Posterior vena cava (tissue), 2 donors: ENCODE measurements at places on chromosomes 7 and 10. TPM values are rescaled to one million over a fixed set of nuclear protein-coding genes. Genes with fewer than 3 reads are reported as not detected.

Gene CFAP43
- 0.28 TPM for total RNA-seq

Gene ZNF425
- total RNA-seq = 1.7 TPM

Gene WIPF3
- 21.4 TPM for total RNA-seq

Gene ATOH7
- total RNA-seq = not detected

Gene ASZ1
- not detected for total RNA-seq

Gene MAT1A
- total RNA-seq = 0.37 TPM

Gene TIAL1
- 78.8 TPM for total RNA-seq

Gene ABCB4
- 3.7 TPM for total RNA-seq

Gene MIOS
- total RNA-seq = 21.0 TPM

Gene LIPN
- 0.32 TPM for total RNA-seq

Gene WNT2
- 4.7 TPM for total RNA-seq

Gene AKR1C1
- total RNA-seq = 61.5 TPM

Gene CTAGE8
- 0.60 TPM for total RNA-seq

Gene BTRC
- 13.9 TPM for total RNA-seq

Gene BMPER
- 5.6 TPM for total RNA-seq

Gene PLEKHS1
- not detected for total RNA-seq
